NCI-H748 treated with DMSO at 0.1 percent for 48 hours (cell line): ENCODE measurements at places on chromosomes 7 and 10.

DNA sequence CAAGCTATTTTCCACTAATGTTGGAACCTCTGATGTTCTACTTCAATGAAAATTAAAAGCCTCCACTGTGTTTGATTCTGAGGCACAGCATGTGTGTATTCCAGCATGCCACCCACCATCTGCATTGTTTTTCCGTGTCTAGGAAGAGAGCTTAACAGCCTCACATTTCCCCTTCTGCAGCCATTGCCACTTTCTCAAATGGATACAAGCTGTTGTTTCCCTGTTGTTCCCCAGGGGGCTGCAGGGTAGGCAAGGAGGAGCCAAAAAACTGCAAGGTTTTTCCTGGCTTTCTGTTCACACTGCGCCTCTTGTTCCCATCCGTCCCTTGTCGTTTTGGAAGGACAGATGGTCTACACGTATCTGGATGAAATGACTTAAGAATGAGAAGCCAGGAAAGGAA is 72.3 kb upstream of the DNAJB12 start:
- no peak for DNase-seq

DNA sequence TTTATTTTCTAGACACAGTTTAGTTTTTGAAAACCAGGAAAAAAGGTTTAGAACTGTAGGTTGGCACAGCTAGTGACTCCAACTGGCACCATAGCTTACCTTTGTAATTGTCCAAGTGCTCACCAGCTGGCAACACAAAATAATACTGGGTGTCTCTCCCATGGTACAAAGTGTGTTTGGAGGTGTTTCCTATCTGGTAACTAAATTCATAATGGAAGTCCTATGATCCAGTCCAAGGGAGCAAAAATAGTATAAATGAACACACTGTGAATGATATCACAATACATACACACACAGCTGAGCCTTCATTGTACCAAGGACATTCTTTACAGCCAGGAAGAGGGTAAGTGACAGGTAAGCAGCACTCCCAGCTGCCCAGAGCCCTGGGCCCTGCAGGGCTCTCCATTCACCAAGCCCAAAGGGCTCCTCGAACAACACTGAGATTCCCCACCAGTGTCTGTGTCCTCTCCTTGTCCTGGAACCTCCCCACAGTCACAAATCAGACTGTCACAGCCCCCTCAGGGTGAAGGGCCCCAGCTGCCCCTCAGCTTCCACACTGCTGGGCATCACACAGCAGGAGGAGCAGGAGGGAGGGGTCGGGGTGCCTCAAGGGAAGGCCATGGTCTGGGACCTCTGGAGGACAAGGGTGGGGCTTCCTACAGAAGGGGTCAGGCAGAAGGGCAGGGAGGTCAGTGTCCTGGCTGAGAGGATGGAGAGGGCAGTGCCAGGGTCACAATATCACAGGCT is 72.1 kb downstream of the PKD1L1 start:
- DNase-seq, result no peak

GRCh38 chr7:28613262-28613661 is 200.9 kb downstream of the CREB5 start:
- no peak for DNase-seq

DNA sequence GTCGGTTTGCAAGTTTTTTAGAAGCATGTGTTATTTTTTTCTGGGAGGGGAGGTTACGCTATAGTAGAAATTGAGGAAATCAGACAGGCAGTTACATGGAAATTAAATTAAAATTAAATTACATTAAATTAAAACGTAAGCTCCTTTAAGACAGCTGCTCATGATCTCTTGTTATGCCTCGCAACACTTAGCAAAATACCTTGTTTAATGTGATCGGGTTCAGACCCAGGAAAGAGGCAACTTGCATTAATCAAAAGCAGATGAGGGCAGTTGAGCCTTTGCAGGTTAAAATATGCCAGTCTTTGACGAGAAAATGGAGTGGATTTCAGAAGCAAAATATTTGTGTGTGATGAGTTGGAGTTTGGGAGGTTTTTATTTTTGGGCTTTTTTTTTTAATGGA is 651.8 kb downstream of the INHBA start:
- DNase-seq, result no peak

DNA sequence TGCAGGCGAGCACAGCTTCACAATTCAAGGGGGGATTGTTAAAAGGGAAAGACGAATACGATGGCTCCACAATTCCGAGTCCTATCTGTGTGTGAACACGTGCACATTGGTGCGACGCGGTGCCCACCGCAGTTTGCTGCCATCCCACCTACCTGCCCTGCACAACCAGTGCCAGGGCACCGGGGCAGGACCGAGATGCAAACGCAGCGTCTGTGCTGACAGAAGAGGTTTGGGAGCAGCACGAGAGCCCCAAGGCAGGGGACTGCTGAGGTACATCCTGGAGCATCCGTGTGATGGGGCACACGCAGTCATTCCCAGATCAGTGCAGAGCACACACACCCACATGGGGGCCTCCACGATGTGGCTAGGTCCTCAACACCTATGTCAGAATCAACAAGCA is 221.3 kb downstream of the DNAJB6 start:
- DNase-seq, result no peak
